Activated CD8-positive, alpha-beta memory T cell treated with anti-CD3 and anti-CD28 coated beads for 1 hour (primary cell): ENCODE measurements at places on chromosomes 5 and 9.

DNA sequence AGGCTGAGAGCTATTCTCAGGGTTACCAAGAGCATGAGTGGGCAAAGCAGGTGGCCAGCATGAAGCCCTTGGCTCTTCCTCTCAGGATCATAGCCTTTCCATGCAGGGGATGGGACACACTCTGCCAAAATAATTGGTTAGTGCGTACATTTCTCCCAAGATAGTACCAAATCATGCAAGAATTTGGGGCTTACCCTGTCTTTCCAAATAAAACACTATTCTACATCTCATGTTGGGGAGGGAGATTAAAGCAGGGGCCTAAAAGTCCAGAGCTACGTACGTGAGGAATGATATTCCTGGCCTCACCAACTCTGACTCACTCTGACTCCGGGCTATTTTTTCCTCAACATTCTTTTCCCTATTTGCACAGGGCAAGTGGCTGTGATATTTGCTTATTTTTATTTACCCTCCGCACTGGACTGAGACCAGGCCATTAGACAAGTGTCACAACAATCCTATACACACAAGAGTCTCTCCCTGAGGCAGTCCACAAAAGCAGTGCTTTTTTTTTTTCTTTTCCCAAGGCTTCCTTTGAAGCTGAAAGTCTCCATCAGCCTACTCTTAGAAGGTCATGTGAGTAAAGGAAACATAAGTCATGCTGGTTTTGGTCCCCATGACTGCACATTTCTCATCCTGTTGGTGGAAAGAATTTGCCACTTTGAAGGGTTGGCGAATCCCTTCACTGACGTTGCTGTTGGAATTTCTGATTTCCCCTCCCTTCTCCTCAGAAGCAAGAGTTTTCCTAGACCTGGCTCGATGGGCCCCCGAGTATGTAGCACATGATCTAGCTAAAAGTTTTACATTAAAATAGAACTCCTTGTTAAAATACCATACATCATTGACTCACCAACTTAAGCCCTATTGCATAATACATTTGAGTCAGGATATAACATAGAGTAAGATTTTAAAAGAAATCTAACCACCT, 40.0 kb downstream of the TMEM252 start:
- DNase-seq = no peak

GRCh38 chr5:14081791-14082190, 61.4 kb upstream of the TRIO start:
- DNase-seq = no peak

GRCh38 chr5:181166812-181167733, 19.7 kb downstream of the OR2V2 start:
- no peak for DNase-seq

DNA sequence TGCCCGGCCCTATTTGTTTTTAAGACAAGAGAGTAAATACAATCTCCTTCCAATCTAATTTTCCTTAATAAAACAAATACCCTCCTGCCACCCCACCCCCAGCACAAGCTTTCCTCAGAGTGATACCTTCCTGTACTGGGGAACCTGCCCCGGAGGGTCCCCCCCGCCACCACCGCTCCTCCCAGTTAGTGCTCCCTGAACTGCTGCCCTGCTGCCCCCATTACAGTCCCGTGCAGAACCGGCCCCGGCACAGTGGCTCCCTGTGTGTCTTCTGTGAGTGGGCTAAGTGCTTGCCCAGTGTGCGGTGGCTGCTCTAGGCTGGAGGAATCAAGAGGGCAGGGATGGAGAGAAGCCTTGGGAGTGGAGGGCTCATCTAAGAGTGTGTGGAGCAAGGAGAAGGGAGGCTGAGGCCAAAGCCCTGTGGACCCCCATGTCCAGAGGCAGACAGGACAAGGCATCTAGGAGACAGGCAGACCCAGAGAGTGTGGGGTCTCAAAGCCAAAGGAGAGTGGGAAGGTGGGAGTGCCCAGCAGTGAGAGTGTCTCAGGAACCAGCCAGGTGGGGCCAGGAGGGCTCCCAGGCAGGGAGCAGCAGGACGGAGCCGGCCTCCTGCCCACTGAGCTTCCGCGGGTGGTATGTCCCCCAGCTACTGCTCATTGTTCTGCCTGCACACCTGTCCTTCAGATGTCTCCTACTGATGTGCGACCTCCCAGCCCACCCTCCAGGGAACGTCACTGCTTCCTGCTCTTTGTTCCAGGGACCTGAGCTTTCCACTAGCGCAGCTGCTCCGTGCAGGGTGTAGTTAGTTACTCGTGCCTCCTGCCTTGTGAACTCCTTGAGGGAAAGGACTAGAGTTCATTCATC, 129.0 kb downstream of the DAB2IP start:
- no peak for DNase-seq

DNA sequence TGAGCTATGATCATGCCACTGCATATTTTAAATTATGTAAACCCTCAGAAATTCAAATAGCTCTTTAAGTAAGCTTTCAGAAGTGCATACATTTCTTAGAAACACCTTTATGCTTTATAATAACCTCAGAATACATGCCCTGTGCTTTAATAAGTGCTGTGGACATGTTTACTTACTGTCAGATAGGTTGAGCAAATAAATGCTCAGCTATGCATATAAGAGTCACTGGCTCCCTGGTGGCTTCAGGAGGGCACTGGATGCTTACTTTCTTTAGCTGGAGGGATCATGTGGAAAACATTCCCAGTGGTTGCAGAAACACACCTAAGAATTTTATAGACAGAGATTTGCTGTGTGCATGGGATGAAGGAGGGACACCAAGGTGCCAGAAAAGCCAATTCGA, 74.4 kb downstream of the PDE6A start:
- no peak for DNase-seq

- no peak for DNase-seq
Observed at GRCh38 chr9:128123451-128124080, 4.0 kb downstream of the PTGES2 start.

DNA sequence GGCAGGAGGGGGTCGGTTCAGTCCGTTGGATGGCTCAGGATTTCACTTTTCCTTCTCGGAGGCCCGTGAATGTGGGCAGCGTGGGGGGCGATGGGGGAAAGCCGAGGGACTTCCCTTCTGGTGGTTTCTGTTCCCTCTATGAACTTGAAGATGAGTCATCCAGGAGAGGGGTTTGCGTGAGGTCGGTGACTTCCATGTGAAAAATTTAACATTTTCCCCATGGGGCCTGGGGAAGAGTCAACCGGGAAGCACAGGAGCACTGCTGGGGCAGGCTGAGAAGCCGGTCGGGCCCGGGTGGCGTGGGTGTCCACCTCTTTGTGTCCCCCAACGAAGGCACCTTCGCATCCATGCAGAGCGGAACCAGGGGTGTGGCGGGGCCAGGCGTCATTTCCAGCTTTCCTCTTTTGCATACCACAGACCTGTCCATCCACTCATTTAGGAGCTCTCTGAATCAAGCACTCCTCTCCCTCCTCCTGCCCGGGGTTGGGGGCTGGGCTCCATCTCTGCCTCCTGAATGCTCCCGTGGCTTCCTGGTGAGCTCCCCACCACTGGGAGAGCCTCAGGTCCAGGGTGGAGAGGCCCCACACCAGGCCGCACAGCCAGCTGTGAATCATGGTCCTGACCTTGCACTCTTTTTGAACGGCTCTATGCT, 68.4 kb downstream of the ANKRD33B start:
- no peak for DNase-seq
